ENCODE measurements at places on chromosomes 4 and X.

GRCh38 chr4:155495572-155496293 lies 119.0 kb upstream of the MAP9 start:
- DNase-seq: no peak

DNA sequence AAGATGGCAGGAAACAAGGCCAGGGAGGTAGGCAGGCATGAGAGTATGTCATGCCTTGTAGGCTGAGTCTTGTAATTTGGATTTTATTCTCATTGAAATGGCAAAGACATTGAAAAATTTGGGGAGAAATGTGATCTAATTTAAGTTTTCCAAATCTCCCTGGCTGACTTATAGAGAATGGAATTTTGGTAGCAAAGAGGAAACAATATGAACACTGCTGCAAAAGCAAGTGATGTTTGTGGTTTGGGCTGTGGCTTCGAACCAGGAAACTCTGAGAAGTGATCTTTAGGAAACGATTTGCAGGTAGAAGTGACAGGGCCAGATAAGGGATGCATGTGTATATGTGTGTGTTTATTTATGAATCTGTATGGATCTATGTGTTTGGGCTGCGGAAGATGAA lies 35.6 kb downstream of the ARSJ start:
- DNase-seq: no peak

DNA sequence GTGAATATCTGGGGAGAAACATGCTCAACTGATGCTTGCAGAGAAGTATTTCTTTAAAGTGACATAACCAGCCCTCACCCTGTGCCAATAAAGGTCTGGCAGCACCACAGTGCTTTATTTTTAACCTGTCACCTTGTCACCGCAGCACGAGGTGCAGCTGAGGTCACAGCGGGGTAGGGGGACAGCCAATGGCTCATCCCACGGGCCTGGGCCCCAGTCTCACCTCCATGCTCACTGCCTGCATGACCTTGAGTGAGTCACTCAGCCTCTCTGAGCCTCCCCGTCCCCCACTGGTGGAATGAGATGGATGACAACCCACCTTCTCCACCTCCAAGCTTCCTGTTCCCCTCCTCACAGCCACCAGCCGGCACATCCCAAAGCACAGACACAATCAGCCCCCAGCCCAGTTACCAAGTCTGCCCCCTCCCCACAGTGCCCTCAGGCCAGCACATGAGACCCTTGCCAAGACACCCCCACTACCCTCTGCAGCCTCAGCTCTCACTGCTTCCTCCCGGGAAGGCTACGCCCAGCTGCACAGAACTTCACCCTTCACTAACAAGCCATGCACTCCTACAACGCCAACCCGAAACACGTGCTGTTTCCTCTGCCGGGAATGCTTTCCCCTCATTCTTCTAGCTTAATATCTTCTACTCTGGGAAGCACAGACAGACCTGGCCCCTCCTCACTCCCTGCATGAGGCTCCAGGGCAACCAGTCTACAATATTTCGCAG lies 24.9 kb upstream of the MAN2B2 start:
- DNase-seq: no peak

- DNase-seq: no peak
These were observed 115.8 kb upstream of the DDIT4L start for GRCh38 chr4:100306018-100306417.

GRCh38 chr4:37609626-37610025 lies 76.5 kb downstream of the RELL1 start:
- DNase-seq: no peak

- DNase-seq: no peak
These were observed 36.1 kb upstream of the REPS2 start for GRCh38 chrX:16910376-16910775.

GRCh38 chr4:147163311-147163710 lies 217.6 kb upstream of the TTC29 start:
- no peak for DNase-seq

DNA sequence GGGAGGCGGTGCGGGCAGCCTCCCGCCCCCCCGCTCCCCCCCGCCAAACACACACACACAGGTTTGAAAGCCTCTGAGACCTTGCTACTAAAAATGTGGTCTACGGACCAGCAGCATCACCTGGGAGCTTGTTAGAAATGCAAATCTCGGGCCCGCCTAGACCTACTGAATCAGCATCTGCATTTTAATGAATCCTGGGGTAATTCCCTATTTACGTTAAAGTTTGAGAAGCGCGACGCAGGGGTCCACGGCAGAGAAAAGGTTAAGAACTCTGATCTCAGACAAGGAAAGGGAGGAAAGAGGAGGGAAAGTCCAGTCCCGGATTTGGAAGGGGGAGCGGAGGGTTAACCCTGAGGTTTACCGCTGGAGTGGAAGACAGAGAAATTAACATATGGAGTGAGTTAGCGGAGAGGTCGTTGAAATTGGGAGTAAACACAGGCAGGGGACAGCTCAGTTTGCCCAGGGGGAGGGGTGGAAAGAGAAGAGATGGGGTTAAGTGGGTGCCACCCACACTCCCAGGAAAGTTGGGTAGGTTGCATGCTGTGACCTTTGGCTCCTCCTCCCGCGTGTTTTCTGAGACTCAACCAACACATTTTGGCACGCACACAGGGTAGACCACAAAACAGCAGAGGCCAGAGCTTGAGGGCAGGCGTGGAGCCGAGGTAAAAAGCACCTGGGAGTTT lies 483.6 kb downstream of the BCOR start:
- DNase-seq: no peak

- DNase-seq: no peak
These were observed 24.5 kb downstream of the DAPP1 start for GRCh38 chr4:99841129-99841528.

- DNase-seq: no peak
These were observed 59.7 kb downstream of the PCDH10 start for GRCh38 chr4:133208694-133209285.

DNA sequence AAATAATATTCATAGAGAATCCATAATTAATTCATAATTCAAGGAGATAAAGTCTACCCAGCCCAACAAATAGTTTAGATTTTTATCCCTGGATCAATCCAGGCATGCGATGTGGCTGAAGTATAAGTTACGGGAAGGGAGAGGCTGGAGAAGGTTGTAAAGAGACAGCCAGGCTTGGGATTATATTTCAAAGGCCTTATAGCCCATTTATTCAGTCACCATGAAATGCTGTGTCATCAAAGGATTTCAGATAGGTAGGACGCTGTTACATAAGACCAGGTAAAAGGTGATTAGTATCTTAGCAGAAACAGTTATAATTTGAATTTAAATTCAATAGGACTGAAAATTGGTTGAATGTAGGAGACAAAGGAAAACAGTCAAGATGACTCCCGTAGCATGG lies 73.0 kb upstream of the NFKB1 start:
- no peak for DNase-seq

DNA sequence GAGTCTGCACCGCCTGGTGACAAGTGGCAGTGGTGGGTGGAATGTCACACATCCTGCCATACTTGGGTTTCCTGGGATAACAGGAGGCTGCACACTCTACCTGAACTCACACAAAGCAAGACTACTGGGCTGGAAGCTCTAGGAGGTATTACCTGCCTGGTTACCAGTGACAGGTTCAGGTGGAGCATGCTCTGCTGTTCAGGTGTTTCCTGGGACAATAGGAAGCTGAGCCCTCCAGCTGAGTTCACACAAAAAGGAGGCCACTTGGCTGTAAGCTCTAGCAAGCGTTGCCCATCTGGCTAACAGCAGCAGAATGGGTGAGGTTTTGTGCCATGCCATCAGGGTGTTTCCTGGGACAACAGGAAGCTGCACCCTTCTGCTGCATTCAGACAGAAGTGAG lies 17.4 kb upstream of the UGT2B7 start:
- no peak for DNase-seq

GRCh38 chrX:46034868-46035267 lies 510.4 kb downstream of the ZNF674 start:
- DNase-seq: no peak

GRCh38 chr4:57575426-57575825 lies 465.2 kb upstream of the IGFBP7 start:
- no peak for DNase-seq

GRCh38 chr4:184729946-184730345 lies 4.0 kb downstream of the CENPU start:
- no peak for DNase-seq

- no peak for DNase-seq
These were observed 31.6 kb downstream of the SEPSECS start for GRCh38 chr4:25128671-25129070.
